ENCODE measurements at places on chromosomes 7 and 10.

GRCh38 chr7:102321351-102322201 lies 34.7 kb downstream of the SPDYE6 start:
- DNase-seq: no peak

DNA sequence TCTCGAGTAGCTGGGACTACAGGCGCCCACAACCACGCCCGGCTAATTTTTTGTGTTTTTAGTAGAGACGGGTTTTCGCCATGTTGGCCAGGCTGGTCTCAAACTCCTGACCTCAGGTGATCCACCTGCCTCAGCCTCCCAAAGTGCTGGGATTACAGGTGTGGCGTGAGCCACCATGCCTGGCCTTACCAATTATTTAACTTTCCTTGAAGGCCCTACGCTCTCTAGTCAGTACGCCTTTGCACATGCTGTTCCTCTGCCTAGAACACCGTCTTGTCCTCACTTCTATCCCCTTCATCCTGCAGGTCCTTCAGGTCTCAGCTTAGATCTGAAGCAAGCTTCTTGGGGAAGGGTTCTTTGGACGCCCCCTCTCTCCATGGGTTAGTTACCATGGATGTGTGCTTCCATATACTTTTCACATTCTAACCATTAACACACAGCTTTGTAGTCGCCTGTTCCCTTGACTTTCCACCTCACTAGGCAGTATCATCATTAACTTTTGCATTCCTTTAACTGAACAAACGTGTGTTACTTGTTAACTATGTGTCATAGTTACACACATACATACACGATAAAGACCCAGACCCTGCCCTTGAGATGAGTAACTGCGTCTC lies 592 bp upstream of the ATP6V1F start:
- DNase-seq: no peak

DNA sequence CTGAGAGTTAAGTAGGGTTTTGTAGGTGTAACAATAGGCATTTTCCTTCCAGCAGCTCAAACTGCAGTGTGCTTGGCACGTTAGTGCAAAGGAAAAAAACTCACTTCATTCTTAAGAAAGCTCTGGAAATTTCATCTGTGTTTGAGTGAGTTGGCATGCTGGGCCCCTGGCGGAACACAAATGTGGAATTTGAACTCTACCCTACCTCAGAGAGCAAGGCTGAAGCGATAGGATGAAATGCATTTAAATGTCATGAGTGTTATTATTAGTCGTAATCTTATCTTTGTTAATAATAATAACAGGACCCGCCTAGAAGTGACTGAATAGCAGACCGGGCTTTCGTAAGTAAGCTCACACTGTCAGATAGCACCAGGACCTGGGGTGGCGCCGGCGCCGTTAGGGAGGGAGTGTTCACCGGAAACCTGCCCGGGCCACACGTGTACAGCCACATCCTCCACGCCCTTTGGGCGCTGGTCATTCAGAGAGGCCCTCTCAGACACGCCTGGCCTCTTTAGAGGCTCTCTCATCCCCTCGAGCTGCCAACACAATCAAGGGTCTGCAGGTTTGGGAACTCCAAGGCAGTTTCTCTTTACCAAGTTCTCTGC lies 63.5 kb downstream of the GRK5 start:
- DNase-seq: peak; percentile 24

DNA sequence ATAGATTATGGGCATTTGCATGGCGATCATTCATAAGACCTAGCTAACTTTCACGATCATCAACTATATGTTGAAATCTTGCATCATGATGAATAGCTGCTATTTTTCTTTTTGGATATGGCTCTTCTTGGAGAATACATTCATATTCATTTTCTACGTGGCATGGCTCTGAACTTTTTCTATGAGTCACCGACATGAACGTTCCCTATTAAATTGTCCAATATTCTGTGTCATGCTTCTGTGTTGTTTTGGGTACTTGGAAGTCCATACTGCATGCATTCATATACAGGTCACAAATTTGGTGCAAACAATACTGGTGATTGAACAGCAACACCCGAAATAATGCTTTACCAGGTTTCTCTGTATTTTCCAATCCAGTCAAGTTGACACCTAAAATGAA lies 37.9 kb upstream of the ANKRD1 start:
- DNase-seq: no peak

- DNase-seq: no peak
These were observed 12.5 kb upstream of the ARPC1A start for GRCh38 chr7:99313204-99313573.

DNA sequence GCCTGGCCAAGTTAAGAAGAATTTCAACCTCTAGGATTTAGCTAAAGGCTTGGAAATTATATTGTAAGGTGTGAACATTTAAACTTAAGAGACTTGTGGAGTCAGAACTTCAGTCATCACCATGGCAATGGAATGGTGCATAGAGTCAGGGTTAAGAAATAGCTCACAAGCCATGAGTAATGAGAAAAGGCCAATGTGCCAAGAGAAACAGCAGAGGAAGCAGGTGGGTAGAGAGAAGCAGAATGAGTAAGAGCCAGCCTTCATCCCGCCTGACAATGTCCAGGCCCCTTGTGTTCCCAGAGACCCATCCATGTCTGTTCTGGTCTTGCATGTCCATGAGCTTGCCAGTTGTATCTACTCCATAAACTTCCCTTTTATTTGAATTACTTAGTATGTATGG lies 62.6 kb upstream of the TBX20 start:
- no peak for DNase-seq

DNA sequence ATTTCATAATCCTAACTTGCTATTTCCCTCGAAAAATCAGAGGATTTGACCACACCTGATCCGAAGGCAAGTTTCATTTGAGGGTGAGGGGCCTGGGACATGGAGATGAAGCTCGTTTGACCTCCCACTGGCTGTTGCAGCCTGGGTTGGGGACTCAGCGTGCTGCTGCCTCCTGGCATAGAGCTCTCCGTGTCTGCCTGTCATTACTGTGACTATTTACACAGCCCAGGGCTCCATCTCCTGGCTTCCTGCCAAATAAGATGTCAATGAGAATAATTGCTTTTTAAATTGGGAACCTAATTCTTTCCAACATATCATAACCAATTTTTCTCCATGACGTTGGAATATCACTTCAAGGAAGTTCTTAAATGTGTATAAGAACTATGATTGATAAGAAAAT lies 139.3 kb upstream of the COBL start:
- no peak for DNase-seq

GRCh38 chr10:49512121-49512809 lies 26.7 kb downstream of the ERCC6 start:
- peak; percentile 67 for DNase-seq

DNA sequence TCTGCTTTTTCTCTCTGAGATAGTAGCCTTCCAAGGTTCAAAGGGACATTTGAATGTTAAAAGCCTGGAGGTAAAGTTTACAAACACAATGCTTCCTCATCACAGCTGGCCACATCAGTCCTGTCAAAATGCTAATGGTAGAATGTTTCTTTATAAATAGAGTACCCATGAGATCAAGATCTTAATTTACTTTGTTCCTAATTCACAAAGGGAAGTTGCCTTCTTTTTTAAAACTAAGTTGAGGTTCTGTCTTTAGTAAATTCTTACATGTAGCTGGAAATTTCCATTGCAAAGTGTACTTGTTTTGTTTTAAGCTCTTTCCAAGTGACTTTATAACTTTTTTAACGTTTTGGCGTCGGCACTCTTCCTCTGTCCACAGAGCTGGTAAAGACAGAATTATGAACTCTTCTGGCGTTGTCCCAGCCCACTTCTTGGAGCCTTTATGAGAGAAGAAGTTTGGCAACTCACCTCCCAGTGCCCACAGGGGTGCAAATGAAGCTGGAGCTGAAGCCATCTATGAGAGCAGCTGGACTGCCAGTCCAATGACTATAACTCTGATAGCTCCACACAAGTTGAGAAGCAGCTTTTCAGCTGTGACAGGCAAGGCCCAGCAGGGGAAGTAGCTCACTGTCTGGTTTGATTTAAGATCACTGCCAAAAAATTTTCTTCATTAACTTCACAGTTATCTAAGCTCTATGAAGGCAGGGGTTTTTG lies 23.3 kb downstream of the FZD1 start:
- DNase-seq: no peak

DNA sequence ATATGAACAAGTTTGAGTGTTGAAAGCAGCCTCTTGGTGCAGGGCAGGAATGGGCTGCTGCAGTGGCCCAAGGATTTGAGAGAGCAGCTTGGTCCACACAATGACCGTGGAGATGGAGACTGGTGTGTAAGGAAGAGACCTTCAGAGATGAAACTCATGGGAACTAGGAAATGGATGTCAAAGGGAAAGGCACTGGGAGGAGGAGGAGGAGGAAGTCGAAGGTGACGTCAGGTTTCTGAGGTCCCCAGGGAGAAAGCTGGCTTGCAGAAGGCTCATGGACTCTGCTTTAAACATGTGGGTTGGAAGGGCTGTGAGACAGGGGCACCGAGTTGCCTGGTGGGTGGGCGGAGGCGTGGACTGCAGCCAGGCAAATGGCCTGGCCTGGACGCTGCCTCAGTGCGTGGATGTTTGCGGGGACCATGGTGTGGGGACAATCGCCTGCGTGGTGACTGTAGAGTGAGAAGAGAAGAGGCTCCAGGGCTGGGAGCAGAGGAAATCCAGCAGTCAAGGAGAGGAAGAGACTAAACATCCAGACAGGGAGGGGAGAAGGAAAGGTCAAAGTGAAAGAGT lies 14.6 kb downstream of the C10orf71 start:
- DNase-seq: no peak
